ENCODE measurements at places on chromosomes 13 and 19.
A peak's percentile ranks its signal among the peaks of the same experiment; 100 is the strongest.

DNA sequence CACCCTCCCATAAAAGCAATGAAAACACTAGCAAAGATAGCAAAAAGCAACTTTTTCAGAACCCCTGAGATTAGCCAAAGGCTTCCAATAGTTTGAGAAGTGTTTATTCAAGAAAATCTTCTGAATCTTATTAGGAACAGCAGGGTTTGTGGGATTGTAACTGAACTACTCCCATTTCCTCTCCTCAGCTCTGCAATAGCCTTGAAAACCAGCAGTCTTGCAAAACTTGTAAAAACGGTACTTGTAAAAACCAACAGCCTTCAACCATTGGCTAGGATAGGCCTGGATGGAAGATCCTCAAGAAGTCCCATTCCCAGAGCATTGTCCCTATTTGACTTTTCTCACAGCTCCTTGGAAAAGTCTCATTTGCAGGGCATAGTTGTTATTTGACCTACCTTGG lies 12.1 kb downstream of the RNASEH2B start:
- DNase-seq, result no peak

- no peak for DNase-seq
Observed at GRCh38 chr13:106998664-106999063, 430.7 kb upstream of the ARGLU1 start.

DNA sequence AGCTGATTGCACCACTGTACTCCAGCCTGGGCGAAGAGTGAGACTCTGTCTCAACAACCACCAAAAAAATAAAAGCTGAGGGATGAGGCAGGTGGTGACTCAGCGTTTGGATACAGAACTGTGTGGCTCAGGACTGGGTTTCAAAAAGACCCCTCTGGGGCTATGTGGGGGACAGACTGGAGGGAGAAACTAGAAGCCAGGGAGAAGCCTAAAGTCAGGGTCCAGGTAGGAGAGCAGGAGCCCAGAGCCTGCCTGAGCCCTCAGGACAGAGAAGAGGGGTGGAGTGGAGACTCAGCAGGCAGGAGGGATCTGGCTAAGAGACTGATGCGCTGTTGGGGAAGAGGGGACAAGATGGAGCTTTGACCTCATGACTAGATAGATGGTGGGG lies 1.8 kb upstream of the CD37 start:
- DNase-seq, result no peak

- no peak for DNase-seq
Observed at GRCh38 chr19:36605877-36606478, 865 bp downstream of the ZNF382 start.

DNA sequence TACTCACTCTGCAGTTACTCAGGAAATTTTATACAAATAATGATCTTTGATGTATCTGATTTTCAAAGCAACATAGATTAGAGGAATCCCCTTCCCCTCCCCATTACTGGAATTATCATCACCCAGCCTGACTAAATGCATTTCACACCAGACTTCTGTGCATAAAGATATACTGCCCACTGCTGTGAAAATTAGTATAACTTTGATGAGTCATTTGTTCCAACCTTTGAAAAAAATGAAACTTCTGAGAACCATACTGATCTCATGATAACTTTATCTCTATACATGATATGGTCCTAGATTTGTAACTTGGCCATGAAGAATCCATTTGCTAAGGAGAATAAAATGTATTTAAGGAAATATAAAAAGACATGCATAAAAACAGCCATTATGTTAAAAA lies 63.9 kb downstream of the GPC6 start:
- peak; percentile 21 for DNase-seq

- no peak for DNase-seq
Observed at GRCh38 chr19:41205995-41206394, 13.0 kb downstream of the CYP2S1 start.
